ENCODE measurements at places on chromosomes 3 and 15.
A peak's percentile ranks its signal among the peaks of the same experiment; 100 is the strongest.

DNA sequence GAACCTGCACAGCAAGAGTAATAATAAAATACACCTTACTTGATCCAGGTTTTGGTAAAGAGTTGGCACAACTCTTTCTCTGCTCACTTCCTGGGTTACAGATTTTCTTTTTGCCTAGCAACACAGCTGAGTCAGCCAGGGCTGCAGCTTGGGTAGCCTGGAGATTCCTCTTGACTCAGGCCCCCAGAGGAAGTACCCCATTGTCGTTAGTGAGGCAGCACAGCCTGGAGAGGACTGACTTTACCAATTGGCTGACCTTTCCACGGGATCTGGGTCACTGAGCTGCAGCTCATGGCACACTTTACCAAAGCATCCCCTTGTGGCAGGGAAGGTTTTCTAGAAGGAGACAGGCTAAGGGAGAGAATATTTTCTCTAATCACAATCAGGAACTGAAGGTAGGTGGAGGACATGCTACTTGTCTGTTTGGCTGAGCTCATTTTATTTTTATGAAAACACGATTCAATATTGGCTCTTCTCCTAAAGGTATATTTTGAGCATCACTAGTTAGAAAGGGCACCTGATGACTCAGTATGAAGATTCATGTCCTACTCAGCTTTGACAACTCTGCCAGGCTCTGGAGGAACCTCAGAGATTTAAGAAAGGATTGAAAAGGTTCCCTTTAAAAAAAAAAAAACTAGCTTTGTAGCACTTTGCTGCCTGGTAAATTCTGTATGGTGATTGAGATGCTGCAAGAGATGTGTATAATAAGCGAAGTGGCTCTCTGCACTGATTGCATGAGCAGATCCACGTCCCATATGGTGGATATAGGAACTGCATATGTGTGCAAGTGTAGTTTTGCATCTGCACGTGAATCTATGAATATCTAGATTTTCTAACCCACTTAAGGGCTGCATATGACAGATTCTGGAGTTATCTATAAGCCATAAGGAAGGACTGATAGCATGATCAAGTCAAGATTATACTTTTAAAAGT is 124.8 kb downstream of the CHDH start:
- peak; percentile 43 for DNase-seq

GRCh38 chr3:125280668-125281361 is 68.3 kb upstream of the SLC12A8 start:
- peak; percentile 41 for DNase-seq

GRCh38 chr15:68447209-68447608 is 15.2 kb upstream of the ITGA11 start:
- no peak for DNase-seq

DNA sequence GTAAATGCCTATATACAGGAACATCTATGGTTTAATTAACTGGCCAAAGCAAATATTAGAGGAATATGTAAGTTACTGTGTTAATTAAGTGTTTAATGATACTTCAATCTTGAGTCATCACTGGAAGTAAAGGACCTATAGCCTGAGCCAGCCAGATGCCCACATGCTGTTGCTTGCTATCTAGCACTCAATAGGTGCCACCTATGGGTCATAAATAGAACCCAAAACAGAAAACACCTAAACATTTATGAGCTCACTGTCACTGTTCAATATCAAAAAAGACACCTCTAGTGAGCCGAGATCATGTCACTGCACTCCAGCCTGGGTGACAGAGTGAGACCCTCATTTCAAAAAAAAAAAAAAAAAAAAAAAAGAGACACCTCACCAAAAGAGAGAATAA is 48.4 kb upstream of the IP6K2 start:
- peak; percentile 12 for DNase-seq

DNA sequence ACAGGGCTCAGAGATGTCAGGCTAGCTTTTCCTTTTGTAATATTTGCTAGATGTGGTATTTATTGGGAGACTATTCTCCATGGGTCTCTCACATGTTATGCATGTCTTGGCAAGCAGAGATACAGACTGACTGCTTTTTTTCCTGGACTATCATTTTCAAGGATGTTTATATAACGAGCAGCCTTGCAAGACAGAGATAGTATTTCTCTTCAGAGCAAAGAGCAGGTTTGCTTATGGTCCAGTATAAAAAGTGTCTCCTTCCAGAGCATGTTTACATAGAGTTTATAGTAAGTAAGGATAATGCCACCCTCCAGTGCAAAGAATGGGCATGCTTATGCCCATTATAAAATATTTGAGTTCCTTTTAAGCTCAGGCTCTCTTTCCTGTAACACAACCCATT is 24.6 kb downstream of the GTF2E1 start:
- DNase-seq, result no peak

GRCh38 chr3:177604181-177604580 is 406.9 kb upstream of the TBL1XR1 start:
- DNase-seq, result no peak

GRCh38 chr3:39260318-39260717 is 19.5 kb downstream of the CX3CR1 start:
- no peak for DNase-seq

DNA sequence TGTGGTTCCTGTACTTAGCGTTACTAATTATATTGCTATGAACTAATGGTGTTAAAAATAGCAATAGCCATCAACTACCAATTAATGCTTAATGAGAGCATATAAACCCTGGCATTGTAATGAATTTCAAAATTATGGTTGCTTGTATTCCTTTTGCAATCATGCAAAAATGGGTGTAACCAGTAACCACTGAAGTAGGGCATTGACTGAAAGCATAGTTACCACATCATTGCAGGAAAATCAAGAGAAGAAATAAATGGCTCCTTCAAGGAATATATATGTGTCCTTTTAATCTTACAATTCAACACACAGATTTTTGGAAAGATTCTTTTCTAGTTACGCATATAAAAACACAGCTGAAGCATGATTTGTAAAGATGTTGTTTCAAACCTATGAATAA is 328.3 kb upstream of the AGTR1 start:
- DNase-seq, result no peak

Data from HFFc6 (cell line).